ENCODE measurements at places on chromosomes 12 and 14.
A peak's percentile ranks its signal among the peaks of the same experiment; 100 is the strongest.

DNA sequence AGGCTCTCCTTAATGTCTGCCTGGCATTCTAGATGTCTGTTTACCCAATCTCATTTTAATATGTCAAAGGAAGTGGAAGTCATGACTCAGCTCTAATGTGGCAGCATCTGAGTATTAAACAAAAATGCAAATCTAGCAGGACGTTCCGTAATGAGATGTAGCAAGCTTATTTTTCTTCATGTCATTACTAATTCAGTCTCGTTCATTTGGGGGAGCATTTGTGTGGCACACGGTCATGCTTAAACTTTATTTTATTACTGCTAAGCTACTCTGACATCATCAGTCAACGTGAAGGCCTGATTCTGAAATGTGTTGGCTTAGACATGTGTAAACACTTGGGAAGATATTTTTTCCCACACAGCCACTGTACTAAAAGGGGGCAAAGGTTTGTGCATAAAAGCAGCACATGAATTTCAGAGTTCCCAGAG, 326.7 kb upstream of the TMPO start:
- DNase-seq = no peak

GRCh38 chr12:64265839-64266238, 43.7 kb upstream of the KICS2 start:
- no peak for DNase-seq

DNA sequence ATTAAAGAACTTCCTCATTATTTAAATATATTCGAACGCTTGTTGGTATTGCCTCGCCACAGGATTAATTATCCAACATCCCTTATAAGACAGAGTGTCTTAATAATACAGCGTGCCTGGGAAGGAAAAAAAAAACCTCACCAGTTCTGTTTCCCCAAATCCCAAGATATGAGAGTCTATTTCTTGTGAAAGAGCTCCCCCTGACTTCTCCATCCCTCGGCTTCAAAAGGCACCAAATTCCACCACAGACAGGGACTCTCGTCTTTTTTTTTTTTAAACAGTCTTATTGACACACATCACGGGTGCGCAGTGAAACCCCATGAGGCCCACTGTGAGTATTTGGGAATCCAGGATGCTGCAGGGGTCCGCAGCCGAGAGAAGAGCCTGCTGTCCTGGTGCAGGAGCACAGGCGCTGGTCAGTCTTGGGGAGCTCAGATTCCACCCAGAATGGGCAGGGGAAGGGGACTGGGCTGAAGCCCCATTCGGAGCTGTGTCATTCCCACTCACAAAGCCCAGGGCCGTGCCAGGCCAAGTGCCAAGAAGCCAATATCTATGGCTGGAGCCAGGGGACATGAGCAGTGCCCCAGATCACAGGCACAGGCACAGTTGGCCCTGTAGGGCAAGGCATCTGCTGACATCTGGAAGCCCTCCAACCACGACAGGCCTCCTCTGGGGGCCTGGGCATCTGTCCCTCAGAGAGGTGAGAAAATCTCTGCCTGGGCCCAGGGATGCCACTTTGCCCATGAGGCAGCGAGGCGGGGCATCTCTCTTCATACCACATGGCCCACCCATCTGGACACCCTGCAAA, 71.9 kb downstream of the BCL11B start:
- no peak for DNase-seq

DNA sequence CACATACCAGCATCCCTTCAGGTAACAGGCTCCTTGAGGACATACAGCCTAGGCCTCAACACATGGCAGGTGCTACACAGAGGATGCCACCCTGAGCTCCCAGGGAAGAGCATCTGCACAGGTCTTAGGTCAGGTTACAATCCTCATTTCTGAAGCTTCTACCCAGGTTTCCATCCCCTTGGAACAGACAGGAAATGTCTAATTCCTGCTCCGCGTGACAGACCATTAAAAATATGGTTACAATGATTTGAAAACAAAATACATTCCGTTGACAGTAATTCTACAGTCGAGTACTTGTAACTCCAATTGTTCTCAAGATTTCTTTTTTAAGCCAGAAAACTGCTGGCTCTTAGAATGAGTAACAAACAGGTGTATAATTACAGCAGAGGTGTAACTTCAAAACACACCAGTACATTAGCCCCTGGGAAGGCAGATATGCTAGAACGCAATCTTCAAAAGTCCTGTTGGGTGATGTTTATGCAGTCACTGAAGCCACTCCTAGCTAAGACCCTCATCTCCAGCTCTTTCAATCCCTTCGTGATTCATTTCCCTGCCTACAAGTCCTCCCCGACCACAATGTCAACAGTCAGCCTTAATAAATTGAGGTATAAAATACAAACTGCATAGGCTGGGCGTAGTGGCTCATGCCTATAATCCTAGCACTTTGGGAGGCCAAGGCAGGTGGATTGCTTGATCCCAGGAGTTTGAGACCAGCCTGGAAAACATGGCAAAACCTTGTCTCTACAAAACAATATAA, 11.6 kb downstream of the SETD3 start:
- DNase-seq = no peak

GRCh38 chr14:97052001-97052400, 254.8 kb downstream of the VRK1 start:
- no peak for DNase-seq

- no peak for DNase-seq
Observed at GRCh38 chr12:32292151-32292550, 107.2 kb upstream of the FGD4 start.

DNA sequence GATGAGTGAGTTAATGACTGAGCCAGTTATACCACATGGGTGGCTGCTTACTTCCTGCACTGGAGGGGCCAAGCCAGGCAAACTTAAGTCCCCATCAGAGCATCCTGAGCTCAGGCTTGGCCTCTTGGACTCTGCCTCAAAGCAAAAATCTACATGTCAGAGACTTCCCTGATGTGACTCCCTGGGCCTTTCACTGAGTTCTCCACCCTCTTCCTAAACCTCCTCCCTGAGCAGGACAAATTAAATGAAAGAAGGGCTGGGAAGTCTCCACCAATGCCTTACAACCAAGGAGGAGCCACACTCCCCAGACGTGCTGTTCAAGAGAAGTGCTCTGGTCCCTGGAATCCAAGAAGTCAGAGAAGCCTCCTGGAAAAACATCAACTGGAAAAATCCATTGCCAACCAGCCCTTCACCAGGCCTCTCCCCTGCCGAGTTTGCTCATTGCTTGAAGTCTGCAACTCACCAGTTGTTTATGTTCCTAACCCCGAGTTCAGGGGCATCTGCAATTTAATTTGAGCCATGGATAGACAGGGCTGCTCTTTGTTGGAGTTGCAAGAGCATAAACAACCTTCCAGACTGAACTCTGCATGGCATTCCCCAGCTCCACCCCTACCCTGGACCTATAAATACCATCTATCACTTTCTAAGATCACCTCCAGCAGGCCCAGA, 160.5 kb downstream of the ANO2 start:
- no peak for DNase-seq

DNA sequence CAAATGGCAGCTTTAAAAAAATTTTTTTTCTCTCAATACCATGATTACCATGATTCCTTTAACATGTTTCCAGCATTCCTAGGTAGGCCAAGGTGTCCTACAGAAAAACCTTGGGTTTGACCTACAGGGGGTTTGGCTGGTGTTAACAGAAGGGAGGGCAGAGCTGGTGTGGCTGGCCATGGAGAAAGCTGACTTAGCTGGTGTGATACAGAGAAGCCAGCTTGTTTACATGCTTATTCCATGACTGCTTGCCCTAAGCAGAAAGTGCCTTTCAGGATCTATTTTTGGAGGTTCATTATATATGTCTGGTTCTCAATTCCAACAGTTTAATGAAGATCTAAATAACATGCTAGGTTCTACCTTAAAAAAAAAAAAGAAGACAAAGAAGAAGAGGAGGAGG, 68.6 kb downstream of the EEA1 start:
- DNase-seq = no peak

GRCh38 chr12:50747817-50748216, 16.1 kb upstream of the ATF1 start:
- no peak for DNase-seq

- DNase-seq = peak; percentile 91
Observed at GRCh38 chr12:62602255-62603060, 135.8 kb downstream of the MON2 start.

GRCh38 chr12:105783983-105784947, 354.5 kb downstream of the NUAK1 start:
- DNase-seq = no peak

DNA sequence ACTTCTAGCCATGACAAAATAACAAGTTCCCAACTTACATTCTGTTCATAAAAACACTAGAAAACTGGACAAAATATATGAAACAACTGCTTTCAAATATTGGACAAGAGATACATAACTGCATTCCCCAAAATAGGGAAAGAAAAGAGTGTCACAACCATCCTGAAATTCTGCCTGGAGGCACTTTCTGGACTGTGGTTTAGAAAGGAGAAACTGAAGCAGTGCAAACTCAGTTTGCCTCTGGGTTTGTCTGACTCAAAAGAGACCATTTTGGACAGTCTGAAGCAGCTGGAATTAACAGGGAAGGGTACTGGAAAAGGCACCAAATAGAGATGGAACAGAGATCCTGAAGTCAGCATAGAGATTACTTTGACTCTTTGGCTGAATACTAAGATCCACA, 11.3 kb upstream of the SYT1 start:
- DNase-seq = no peak

DNA sequence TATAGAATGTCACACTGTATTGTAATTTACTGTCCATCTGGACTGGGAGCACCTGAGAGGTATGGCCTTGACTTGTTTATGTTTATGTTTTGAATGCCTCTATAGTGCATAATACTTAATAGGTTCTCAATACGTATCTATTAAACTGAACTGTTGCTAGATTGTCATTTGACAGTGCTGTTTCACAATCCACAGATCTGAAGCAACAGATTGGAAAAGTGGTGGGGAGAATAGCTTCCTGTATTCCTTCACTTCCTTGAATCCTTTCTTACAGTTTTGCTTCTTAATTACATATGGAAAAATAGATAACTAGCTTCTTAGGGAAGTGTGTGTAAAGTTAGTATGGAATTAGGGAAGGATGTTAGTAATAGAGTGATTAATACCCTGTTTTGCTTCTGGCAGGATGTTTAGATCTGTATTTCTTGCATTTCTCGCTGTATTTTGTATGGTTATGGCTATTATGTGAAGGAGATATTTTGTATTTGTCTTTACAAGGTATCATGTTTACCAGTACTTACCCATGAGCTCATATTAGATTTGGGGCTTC, 4.5 kb downstream of the CNOT2 start:
- no peak for DNase-seq

GRCh38 chr12:47105914-47106674, 26.3 kb upstream of the AMIGO2 start:
- DNase-seq = no peak

GRCh38 chr12:9925705-9926393, 6.3 kb downstream of the CLEC2A start:
- DNase-seq = peak; percentile 49

DNA sequence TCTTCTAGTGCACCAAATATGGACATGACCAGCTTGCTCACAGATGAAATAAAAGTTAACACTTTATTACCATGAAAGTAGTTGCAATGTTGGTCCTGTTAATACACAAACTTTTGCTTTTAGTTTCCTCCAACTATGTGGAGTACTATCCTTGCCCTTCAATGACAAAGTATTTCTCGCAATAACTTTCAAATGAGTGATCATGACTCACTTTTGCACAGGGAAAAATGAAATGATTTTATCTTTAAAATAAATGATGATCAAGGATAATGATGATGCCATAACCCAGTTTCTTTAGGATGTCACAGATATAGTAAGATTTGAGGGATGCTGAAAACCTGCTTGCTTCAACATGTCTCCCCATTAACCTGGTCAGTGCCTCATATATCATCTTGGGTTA, 254.0 kb upstream of the KITLG start:
- DNase-seq = peak; percentile 6

DNA sequence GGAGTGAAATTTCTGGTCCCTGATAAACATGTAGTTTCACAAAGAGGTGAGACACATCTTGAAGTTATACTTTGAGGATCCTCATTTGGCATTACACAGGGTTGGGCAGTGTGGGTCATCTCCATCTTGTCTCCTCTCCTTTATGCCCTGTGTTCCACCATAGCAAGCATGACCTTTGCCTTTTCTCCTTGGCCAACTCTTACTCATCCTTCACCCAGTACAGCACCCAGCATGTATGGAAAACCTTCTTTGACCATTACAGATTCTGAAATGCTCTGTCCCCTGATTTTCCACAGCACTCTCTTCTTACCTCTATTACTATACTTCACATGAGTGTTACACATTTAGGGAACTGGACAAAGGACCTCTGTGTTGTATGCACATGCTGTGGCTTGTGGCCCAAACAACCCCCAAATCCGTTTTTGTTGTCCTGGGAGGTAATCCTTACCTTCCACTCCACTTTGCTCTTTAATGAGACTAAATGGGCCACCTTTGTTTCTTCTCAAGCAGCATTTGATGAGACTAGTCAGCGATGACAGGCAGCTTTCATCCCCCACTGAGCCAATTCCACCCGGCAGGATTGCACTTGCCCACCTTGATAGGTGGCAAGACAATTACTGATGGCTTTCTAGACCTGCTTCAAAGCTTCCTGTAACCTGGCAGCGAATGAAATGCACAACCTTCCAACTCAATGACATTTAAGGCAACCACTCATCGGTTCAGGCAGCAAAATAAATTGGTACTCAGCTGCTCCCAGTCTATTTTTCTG, 163.5 kb downstream of the MON2 start:
- no peak for DNase-seq

DNA sequence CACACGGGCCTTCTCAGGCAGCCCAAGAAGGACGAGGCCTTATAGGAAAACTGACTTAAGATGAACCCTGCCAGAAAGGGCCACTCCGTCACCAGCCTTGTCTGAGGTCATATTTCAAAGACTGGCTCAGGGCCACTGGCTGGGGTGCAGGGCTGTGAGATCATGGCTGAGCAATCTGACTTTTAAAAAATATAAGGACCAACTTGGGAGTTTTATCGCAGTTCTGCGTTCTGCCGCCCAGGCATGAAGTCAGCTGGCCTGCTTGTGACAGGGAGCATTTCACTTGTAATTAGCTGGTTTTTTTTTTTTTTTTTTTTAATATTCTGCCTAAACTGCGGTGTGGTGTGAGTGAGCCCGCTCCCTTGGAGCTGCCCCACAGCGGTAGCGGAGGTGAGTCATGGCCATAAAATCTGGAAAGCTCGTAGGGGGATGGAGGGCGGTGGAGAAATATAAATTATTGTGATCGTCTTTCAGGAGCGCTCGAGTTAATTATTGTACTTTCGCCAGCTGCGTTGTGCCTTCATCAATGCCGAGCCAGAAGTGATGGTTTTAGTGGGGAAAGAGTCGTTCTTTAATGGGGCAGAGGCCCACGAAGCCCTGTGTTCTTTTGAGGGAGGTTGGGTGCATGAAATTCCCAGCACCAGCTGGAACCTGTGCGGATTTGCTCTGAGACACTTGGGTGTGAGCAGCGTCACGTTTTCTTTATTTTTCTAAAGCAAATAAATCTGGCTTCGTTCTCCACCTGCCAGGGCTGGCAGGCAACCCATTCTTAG, 231.9 kb downstream of the C12orf75 start:
- peak; percentile 92 for DNase-seq
